Stimulated activated CD4-positive, alpha-beta T cell treated with anti-CD3 and anti-CD28 coated beads, TNF-alpha, amount 100 ng/mL, for 48 hours (primary cell): ENCODE measurements at places on chromosomes 6 and 20.
A peak's percentile ranks its signal among the peaks of the same experiment; 100 is the strongest.

- DNase-seq, result no peak
Observed at GRCh38 chr6:46815130-46815529, 21.9 kb downstream of the MEP1A start.

- DNase-seq, result no peak
Observed at GRCh38 chr6:24947636-24948035, 11.9 kb upstream of the RIPOR2 start.

GRCh38 chr20:35311409-35311808 is 19.2 kb upstream of the FAM83C start:
- DNase-seq, result peak; percentile 63

- no peak for DNase-seq
Observed at GRCh38 chr6:14533446-14533845, 415.9 kb downstream of the CD83 start.

DNA sequence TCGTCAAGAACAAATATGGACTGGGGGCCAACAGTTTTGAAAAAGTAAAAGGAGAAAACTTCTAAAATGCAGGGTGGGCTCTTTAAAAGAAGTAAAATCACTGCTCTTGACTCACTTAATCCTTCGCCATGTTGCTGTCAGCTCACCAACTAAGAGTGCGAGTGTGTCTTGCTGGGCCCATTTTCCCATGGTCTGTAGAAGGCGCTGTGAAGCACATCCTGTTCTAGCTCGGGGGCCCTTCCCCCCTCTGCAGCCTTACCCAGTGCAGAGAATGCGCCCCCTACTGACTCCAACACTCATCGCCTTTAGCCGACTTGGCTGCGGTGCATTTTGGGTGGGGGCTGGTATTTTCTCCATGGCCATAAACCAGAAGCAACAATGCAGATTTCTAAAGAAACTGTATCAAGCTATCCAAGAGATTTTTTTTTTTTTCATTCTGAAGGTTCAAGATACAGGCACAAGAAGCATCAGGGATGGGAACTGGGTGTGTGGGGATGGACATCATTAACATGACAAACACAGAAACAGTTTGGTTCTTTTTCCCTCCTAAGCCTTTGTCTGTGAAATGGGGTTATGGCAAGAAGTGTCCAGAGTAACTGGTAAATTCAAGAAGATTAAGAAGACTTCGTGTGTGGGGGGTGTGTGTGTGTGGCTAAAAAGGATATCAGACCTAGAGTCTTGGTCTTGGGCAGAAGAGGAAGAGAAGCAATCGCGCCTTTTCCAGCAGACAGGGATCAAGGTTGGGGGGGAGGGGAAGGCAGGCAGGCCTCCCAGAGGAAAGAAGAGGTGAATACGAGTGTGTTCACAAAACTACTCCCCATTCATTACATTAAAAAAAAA is 1.7 kb downstream of the ADNP start:
- peak; percentile 91 for DNase-seq

- no peak for DNase-seq
Observed at GRCh38 chr6:24539416-24539815, 44.6 kb downstream of the ALDH5A1 start.

DNA sequence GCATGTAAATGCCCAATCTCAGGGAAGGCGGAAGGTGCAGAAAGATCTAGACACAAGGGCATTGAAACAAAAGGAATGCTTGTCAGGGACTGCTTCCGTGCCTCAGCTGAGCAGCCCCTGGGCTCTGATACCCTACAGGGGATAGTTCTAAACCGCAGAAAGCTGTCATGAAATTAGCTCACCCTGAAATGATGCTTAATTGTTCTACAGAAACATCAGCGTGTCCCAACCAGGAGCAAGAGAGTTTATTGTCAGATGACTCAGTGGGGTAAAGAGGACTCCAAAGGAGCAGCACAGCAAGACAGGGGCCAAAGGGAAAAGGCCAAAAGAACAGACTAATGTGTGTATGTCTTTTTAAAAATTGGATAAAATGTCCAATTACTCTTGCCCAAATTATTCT is 258.4 kb upstream of the JARID2 start:
- no peak for DNase-seq

- no peak for DNase-seq
Observed at GRCh38 chr6:141758430-141758829, 374.3 kb upstream of the GJE1 start.
